Activated CD4-positive, CD25-positive, alpha-beta regulatory T cell treated with anti-CD3 and anti-CD28 coated beads, Interleukin-2, amount 50 U/mL, for 72 hours (primary cell): ENCODE measurements at places on chromosomes 3 and 15.

DNA sequence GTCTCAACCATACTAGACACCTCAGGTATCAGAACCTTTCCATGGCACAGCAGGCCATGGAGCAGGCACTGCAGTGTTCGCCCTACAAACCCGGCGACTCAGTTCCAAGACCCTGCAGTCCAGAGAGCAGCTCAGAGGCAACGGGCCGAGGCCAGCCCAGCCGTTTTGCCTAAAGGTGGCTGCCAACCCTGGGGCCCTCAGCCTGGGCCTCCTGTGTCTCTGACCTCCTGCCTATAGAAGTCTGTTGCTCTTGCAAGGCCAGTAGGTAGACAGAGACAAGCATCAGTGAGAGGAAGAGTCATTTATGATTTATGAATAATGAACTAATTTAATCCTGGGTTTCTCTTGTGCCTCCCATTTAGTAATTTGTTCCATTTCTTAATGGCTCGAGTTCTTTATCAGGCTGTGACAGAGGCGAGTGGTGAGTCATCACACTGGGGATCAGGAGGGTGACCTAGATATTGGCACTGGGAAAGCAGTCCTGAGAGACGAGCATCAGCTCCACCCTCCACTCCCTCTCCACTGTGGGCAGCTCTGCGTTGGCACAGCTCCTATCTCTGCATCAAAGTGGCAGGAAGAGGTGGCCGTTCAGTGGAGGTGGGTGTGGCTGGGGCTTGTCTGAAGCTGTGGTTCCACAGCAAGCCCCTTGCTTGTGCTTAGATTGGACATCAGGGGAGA is 79.8 kb downstream of the ABHD5 start:
- no peak for DNase-seq

- no peak for DNase-seq
These were observed 26.3 kb upstream of the TRIM59 start for GRCh38 chr3:160475884-160476283.

DNA sequence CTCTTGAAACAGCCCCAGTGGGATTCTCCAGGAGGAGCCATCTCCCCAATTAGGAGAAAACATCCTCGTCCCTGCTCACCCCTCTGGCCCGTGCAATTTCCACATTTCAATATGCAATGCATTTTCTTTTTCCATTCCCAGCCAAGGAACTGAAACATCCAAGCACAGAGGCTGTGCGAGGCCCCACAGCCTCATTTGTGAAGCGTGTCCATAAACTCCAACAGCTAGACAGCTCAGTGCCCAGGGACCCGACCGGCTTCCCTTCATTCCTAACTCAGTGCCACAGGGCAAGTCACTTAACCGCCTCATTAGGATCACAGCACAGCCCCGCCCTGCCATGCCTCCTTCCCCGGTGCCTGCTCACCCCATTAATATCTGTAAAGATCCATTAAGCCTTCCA is 204.2 kb upstream of the IGF1R start:
- DNase-seq: no peak

GRCh38 chr3:18228060-18228459 is 197.1 kb downstream of the SATB1 start:
- no peak for DNase-seq

GRCh38 chr15:74783808-74784175 is 1.9 kb downstream of the CSK start:
- DNase-seq: peak; percentile 32

DNA sequence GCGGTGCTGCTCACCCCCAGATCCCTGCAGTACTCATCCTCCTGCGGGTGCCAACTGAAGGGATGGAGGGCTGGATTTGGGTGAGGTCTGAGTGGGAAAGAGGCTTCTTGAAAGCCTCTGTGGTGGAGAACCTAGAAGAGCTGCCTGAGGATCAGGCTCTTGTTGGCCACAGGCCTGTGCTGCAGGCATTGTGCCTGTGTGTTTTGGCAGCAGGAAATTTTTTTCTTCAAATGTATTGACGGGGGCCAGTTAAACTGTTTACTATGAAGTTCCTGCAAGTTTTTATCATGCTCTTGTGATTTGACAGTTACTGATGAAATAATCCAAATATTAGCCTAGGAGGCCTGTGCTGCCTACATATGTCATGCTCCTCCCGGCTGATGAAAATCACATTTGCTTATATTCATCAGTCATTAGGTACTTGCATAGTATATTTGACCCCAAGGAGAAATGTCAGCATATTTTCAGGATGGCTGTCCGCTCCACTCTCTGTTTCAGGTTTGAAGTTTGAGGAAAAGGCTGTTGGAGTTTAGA is 103.1 kb downstream of the THSD4 start:
- no peak for DNase-seq

DNA sequence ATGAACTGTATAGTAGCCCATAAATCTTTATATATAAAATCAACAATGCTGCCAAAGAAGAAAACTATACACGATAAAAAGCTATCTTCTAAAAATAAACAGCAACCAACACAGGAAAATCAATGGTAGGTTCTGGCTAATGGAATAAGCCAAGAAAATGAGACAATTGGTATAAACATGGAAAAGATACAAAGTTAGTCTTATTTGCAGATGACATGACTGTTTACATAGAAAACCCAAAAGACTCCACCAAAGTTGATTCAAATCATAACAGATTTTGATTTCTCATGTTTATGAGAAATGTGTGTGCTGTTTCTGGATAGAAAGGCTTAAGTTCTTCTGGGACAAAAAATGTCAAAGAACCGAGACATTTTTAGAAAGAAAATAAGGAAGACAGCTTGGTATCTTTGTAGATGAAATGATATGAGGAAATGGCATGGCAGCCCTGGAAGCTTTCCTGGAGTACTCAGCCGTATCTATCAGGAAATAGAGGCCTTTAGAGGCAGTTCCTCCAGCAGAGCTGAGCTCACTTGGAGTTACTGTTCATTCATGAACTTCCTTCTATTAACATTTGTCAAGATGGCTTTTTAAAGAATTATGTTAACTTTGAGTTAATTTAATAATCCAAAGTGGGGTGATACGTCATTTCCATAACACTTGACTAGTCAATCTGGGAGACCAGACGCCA is 36.7 kb upstream of the VILL start:
- no peak for DNase-seq

DNA sequence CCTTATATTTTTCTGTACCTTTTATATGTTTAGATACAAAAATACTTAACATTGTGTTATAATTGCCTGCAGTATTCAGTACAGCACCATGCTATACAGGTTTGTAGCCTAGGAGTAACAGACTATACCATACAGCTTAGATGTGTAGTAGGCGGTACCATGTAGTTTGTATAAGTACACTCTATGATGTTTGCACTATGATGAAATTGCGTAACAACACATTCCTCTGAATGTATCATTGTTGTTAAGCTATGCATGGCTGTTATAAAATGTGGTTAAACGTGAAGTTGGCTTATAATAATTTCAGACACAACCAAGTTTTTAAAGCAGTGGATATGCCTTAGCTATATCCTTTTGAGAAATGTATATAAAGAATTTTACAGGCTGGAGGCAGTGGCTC is 328.3 kb downstream of the PLCL2 start:
- no peak for DNase-seq

GRCh38 chr3:48919215-48920138 is 835 bp downstream of the ARIH2 start:
- DNase-seq: peak; percentile 40

GRCh38 chr3:149466192-149466591 is 8.3 kb upstream of the TM4SF4 start:
- DNase-seq: no peak

- DNase-seq: no peak
These were observed 27.8 kb downstream of the STAC start for GRCh38 chr3:36408146-36408545.

GRCh38 chr15:100690795-100691158 is 88.4 kb downstream of the ASB7 start:
- no peak for DNase-seq

- DNase-seq: no peak
These were observed 39.5 kb downstream of the USP8 start for GRCh38 chr15:50463423-50464358.

DNA sequence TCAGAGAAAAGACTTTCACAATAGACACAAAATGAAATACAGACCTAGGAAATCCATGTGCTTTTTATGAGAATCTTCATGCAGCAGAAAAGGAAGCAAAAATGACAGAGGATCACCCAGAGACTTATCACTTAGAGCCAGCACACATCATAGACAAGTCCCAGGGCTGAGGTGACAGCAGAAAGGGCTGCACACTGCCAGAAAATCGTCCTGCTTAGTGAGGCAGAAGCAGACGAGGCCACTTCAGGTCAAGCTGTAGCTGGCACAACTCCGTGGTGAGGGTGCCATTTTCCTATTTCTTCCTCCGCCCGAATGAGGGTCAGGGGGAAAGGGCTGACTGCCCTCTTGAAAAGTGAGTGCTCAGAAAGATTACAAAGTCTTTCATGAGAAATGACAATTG is 95.9 kb upstream of the TNIK start:
- DNase-seq: no peak

- DNase-seq: no peak
These were observed 477.4 kb downstream of the AGBL1 start for GRCh38 chr15:86557018-86557550.

GRCh38 chr3:195334967-195335366 is 64.0 kb upstream of the XXYLT1 start:
- no peak for DNase-seq

DNA sequence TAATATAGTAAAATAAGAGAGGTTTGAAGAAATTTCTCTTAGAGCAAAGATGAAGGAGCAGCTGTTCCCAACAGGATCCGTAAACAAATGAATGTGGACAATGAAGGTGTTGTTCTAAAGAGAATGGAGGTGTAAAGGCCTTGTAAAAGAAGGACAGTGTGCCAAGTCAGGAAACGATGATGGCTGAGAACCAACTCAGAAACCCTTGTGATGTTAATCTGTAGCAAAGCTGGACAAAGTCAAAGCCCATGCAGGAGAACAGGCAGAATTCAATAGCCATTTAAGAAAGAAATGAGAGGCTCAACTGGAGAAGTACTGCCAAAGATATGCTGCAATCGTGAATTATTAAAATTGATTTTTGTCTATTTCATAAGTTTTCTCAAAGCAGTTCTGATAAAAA is 192.2 kb downstream of the MBNL1 start:
- DNase-seq: no peak

DNA sequence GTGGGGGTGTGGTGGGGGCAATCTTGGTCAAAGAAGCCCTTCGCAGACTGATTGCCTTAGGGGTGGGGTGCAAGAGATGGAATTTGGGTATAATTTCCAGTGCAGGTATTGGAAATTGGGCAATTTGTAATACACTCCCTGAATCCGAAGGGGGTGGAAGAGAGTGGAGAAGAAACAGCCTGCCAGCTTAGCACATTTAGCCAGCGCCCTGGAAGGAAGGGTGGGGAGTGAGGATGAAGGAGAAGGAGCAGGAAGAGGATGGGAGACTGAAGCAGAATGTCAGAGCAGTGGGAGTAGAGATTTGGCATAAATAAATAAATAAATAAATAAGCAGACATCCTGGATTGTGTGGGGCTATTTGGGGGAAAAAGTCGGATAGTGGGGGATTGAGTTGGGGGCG is 1.6 kb downstream of the GAP43 start:
- DNase-seq: no peak

DNA sequence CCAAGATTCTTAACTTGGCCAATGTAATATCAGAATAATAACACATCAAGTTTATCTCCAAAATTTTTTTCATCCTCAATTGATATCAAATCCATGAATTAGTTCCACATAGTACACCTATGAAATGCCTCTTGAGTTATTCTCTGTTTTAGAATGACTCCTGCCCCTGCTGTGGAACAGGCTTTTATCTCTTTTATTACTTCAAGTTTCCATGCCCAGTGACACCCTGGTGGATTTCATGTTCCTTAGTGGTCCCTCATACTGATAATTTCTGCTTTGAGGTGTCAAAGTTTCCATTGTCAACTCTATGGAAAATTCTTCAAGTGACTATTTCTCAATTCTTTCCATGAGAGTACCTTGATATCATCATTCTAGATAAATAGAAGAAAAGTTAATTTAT is 24.6 kb downstream of the PLSCR1 start:
- DNase-seq: no peak

GRCh38 chr3:33426068-33426467 is 14.1 kb downstream of the UBP1 start:
- DNase-seq: no peak

GRCh38 chr15:89070197-89071124 is 17.8 kb upstream of the ABHD2 start:
- DNase-seq: no peak
